Muscle of back (tissue), 13 donors: ENCODE measurements at places on chromosomes 7 and 10. TPM values are rescaled to one million over a fixed set of nuclear protein-coding genes. Genes with fewer than 3 reads are reported as not detected.

MRPL32 gene
- polyA plus RNA-seq, result 55.5 TPM

EEPD1 gene
- polyA plus RNA-seq, result 13.4 TPM

NXPH1 gene
- not detected for polyA plus RNA-seq

SYT15B gene
- 0.15 TPM for polyA plus RNA-seq

PTEN gene
- 51.3 TPM for polyA plus RNA-seq

VOPP1 gene
- 26.4 TPM for polyA plus RNA-seq

ANK3 gene
- polyA plus RNA-seq, result 156 TPM

TBX20 gene
- not detected for polyA plus RNA-seq

FAM25A gene
- not detected for polyA plus RNA-seq

RET gene
- 4.4 TPM for polyA plus RNA-seq

LEP gene
- polyA plus RNA-seq, result 0.12 TPM

GLI3 gene
- 16.7 TPM for polyA plus RNA-seq

FBXO24 gene
- polyA plus RNA-seq, result 0.74 TPM

ARF5 gene
- 136 TPM for polyA plus RNA-seq

MASTL gene
- polyA plus RNA-seq, result 7.5 TPM

TIMM23B gene
- polyA plus RNA-seq, result 16.2 TPM

ADGRA1 gene
- polyA plus RNA-seq, result 2.9 TPM

NEBL gene
- polyA plus RNA-seq, result 2.3 TPM

GPC2 gene
- 5.9 TPM for polyA plus RNA-seq

SPDYE2 gene
- 2.6 TPM for polyA plus RNA-seq

CALML3 gene
- 0.17 TPM for polyA plus RNA-seq

NCF1 gene
- 1.8 TPM for polyA plus RNA-seq

SSC4D gene
- 0.73 TPM for polyA plus RNA-seq

HMX2 gene
- not detected for polyA plus RNA-seq

MUC12 gene
- 0.88 TPM for polyA plus RNA-seq

CH25H gene
- polyA plus RNA-seq, result 0.73 TPM

FRMPD2 gene
- 0.39 TPM for polyA plus RNA-seq

OR13A1 gene
- not detected for polyA plus RNA-seq

TUBB8 gene
- polyA plus RNA-seq, result 0.24 TPM

PLA2G12B gene
- 0.14 TPM for polyA plus RNA-seq

HIP1 gene
- polyA plus RNA-seq, result 23.5 TPM

SPAM1 gene
- not detected for polyA plus RNA-seq

INSYN2A gene
- polyA plus RNA-seq, result 0.42 TPM

SLC13A1 gene
- polyA plus RNA-seq, result not detected

COL28A1 gene
- 0.78 TPM for polyA plus RNA-seq

DMBT1 gene
- polyA plus RNA-seq, result not detected

SUFU gene
- 13.4 TPM for polyA plus RNA-seq

CYP2C18 gene
- 0.18 TPM for polyA plus RNA-seq
